ENCODE measurements at places on chromosomes 5 and 9.

GRCh38 chr5:164470312-164470711 lies 964.9 kb downstream of the MAT2B start:
- no peaks in the 10 kb centered on the region for H3K4me1 ChIP-seq
- no peak overlapping the region for H3K4me3 ChIP-seq
- no peaks in the 10 kb centered on the region for H3K36me3 ChIP-seq
- H3K27me3 ChIP-seq = no peaks in the 10 kb centered on the region
- H3K27ac ChIP-seq = no peak overlapping the region

- H3K4me1 ChIP-seq = no peaks in the 10 kb centered on the region
- no peak overlapping the region for H3K27ac ChIP-seq
- peaks cover 8% of the 10 kb centered on the region for H3K36me3 ChIP-seq
- no peak for DNase-seq
Observed at GRCh38 chr9:128493424-128493823, 11.1 kb upstream of the GLE1 start.

DNA sequence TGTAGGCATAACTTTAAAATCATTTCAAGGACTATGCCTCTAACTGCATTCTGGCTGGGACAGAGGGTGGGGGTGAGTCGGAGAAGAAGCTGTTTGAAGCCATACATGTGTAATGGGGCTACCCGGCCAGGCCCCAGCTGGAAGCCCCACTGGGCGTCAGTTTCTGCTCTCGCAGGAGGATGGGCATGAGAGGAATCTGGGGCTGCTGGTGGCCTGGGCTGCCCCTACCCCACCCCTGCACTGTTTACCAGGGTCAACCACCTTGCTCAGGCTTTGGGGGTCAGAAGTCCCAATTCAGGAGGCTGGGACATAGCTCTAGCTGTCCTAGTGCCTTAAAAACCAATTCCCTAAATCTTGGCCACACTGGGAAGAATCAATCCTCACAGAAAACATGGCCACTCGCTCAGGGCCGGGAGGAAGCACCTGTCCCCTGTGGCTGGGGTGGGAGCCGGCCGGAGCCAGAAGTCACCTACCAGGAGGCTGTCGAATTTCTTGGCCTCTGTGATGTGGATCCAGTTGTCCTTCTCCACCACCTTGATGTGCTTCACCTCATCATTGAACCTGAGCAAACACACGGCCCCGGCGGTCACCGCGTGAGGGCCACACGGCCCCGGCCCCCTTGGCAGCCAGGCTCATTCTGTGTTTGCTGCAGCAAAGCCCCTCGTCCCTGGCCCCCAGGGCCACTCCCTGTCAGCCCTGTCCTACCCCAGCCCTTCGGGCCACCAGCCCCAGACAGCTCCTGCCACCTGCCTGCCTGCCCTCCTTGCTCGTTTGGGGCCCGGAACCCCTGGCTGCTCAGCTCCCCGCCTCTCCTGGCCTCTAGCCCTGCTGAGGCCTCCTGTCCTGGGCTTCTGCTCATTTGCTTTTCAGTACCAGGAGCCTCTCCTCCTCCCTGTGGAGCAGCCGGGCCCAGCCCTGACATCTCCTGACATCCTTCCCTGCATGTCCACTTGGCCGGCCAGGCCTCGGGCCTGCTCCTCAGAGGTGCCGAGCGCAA lies 33.6 kb upstream of the SARDH start:
- peaks cover 35% of the 10 kb centered on the region for H3K4me1 ChIP-seq
- no peaks in the 10 kb centered on the region for H3K27me3 ChIP-seq
- DNase-seq = no peak
- H3K36me3 ChIP-seq = peaks cover 24% of the 10 kb centered on the region

DNA sequence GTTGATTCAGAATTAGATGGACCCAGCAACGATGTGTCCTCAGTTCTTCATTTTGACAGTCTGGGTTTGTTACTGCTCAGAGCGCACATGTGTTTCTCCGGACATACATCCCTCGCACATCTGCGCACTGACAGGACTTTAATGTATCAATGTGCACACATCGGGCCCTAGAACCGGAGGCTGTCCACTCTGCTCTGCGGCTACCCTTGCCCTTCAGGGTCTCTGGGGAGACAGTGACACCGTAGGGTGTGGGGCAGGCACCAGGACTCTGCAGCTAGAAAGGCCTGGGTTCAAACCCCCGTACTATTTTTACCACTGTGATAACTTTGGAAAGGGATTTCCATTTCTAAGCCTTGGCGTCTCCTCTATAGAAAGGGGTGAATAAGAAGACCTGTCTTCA lies 23.5 kb upstream of the LPCAT1 start:
- H3K27ac ChIP-seq = no peak overlapping the region
- no peaks in the 10 kb centered on the region for H3K4me1 ChIP-seq
- DNase-seq = no peak
- no peaks in the 10 kb centered on the region for H3K27me3 ChIP-seq

GRCh38 chr9:34777666-34778065 lies 67.7 kb upstream of the CCL21 start:
- no peak overlapping the region for H3K4me3 ChIP-seq
- H3K36me3 ChIP-seq = no peaks in the 10 kb centered on the region
- no peak for DNase-seq
- H3K27ac ChIP-seq = no peak overlapping the region
- no peaks in the 10 kb centered on the region for H3K4me1 ChIP-seq
- H3K27me3 ChIP-seq = no peaks in the 10 kb centered on the region
